ENCODE measurements at places on chromosomes 13 and 19.

- DNase-seq = no peak
Measured at GRCh38 chr19:18781885-18782527, 9.1 kb downstream of the COMP start.

- DNase-seq = no peak
Measured at GRCh38 chr13:79352107-79352506, 53.9 kb downstream of the RBM26 start.

DNA sequence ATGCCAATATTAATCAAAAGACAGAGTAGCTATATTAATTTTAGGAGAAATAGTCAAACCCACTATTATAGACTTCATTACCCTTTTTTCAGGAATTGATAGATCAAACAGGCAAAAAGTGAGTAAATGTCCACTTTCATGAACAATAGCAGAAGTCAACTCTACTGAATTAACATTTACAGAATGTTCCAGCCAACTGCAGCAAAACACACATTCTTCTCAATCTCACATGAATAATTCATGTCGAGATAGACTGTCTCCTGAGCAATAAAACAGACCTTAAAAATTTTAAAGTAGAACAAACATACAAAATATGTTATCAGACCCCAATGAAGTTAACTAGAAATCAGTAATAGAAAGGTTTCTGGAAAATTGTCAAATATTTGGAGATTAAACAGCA is 118.4 kb downstream of the MYO16 start:
- no peak for DNase-seq

DNA sequence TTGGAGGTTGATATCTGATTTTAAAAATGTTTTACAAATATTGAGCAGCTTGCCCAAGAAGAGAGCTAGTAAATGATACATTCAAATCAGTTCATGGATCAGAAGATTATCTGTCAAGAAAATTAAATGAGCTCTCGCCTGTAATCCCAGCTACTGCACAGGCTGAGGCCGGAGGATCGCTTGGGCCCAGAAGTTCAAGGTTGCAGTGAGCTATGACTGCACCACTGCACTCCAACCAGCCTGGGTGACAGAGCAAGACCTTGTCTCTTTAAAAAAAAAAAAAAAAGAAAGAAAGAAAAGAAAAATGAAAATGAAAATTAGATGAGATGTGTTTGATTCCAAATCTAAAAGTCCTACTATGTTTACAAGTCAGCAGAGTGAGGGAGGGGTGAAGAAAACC is 2.4 kb downstream of the SPART start:
- DNase-seq = no peak

DNA sequence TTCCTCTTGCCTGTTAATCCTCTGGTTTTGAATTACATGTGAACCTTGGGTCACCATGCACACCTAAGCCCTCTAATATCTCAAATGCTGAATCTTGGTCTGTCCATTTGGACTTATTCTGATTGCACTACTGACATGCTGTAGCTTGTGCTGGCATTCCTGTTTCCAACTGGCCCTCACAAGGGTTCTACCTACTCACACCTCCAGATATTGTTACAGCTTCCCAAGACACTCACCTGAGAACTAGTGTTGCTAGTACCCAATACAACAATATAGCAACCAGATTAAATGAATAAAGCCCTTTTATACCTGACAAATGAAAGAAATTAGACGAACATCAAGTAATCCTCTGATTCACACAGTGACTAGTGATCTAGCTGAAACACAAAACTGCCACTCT is 16.6 kb downstream of the TEX30 start:
- no peak for DNase-seq

- DNase-seq = no peak
Measured at GRCh38 chr13:26343816-26344215, 89.9 kb downstream of the CDK8 start.

DNA sequence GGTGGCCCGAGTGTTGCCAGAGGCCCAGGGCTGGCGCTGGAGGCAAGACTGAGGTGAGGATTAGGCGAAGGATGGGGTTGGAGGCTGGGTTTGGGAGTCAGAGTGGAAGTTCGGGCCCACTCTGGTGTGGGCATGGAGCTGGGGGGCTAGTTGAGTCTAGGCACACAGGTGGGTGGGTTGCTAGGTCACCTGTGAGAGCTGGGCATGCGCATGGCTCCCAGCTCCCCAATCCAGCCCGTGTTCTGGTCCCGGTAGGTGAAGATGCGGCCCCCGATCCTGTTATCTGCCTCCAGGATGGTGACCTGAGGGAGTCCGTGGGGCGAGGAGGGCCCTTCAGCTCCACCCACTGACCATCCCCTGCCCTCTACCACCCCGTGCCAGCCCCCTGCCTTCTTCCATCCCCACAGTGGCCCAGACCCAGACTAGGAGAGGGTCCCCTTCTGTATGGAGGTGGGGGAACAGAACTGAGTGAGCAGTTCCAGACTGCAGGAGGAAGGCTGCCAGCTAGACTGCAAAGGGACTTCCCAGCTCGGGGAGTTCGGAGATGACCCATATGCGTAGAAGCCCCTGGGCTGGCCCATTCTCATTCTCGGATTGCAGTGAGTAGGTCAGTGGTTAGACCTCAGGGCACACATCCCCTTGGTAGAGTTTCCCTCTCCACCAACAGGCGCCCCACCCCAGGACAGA is 1.7 kb downstream of the IL4I1 start:
- no peak for DNase-seq

- no peak for DNase-seq
Measured at GRCh38 chr19:7742575-7742974, 4.8 kb downstream of the CD209 start.

GRCh38 chr19:3599776-3600187 is 6.9 kb downstream of the TBXA2R start:
- DNase-seq = no peak

DNA sequence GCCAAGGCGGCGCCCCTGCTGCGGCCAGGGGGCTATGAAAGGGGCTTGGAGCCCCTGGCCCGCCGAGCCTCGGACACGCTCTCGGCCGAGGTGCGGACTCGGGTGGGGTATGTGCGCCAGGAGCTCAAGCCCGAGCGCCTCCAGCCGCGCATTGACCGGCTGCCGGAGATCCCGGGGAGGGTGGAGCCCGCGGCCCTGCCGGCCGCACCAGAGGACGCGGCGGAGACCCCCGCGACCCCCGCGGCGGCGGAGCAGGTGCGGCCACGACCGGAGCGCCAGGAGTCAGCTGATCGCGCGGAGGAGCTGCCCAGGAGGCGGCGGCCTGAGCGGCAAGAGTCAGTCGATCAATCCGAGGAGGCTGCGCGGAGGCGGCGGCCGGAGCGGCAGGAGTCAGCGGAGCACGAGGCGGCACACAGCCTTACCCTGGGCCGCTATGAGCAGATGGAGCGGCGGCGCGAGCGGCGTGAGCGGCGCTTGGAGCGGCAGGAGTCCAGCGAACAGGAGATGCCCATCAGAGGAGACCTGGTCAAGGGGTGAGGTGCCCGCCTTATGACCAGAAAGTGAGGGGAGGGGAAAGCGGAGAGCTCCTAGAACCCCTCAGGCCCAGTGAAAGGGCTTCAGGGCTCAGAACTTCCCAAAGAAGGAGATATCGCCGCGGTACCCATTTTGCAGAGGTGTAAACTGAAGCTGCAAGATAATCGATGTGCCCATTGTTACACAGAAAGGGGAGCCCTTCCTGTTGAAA is 8.8 kb upstream of the SHKBP1 start:
- DNase-seq = no peak
